ENCODE measurements at places on chromosomes 1 and 21. TPM values are rescaled to one million over a fixed set of nuclear protein-coding genes. Genes with fewer than 3 reads are reported as not detected.
A peak's percentile ranks its signal among the peaks of the same experiment; 100 is the strongest.

DNA sequence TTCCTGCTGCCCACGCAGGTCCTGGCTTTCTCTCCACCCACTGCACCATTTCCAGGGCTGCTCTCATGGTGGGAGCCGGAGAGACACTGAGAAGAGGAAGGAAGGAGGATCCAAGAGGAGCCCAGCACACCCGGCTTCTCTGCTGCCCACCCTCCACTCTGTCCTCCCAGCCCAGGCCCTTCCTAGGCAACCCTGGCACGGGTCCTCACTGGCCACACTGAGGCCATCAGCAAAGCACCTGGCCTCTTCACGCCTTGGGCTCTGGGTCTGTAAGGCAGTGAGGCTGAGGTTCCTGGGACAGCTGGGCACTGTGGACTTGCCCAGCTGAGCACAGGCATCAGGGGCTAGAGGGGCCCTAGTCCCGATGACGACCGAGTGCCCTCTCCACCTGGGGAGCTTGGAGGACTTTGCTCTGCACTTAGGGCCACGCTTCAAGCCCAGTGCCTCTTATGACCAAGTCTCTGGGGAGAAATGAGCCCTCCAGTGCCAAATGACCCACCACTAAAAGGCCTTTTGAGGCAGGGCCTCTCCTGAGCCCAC lies 43.1 kb downstream of the PDE9A start:
- no peaks in the 10 kb centered on the region for H3K27me3 ChIP-seq
- no peaks in the 10 kb centered on the region for H3K36me3 ChIP-seq
- H3K4me1 ChIP-seq = peaks cover 8% of the 10 kb centered on the region
- H3K4me3 ChIP-seq = no peak overlapping the region
- peak; percentile 13 for DNase-seq

GRCh38 chr1:41780916-41781315 lies 137.8 kb downstream of the HIVEP3 start:
- no peaks in the 10 kb centered on the region for H3K36me3 ChIP-seq
- H3K4me3 ChIP-seq = no peak overlapping the region
- no peak overlapping the region for H3K27ac ChIP-seq

DNA sequence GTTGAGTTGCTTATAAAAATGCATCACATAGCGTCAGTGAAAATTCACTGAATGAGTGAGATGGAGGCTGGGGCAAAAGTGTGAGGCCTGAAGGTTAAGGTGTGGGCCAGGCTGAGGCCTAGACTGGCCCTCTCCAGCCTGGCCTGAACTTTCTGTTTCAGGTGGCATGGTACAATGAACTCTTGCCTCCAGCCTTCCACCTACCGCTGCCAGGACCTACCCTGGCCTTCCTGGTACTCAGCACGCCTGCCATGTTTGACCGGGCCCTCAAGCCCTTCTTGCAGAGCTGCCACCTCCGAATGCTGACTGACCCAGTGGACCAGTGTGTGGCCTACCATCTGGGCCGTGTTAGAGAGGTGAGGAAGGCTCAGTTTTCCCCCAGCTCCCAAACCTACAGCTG lies 7.1 kb downstream of the MMACHC start:
- H3K4me1 ChIP-seq = peaks cover 16% of the 10 kb centered on the region
- no peak overlapping the region for H3K27ac ChIP-seq
- DNase-seq = no peak
- H3K36me3 ChIP-seq = peaks cover 32% of the 10 kb centered on the region

- no peaks in the 10 kb centered on the region for H3K27me3 ChIP-seq
- peak overlapping the region; percentile 90 for H3K27ac ChIP-seq
- H3K4me1 ChIP-seq = peaks cover 20% of the 10 kb centered on the region
- H3K36me3 ChIP-seq = no peaks in the 10 kb centered on the region
- H3K4me3 ChIP-seq = peak overlapping the region; percentile 100
Measured at GRCh38 chr1:61743716-61744580, 1.7 kb downstream of the PATJ start.

DNA sequence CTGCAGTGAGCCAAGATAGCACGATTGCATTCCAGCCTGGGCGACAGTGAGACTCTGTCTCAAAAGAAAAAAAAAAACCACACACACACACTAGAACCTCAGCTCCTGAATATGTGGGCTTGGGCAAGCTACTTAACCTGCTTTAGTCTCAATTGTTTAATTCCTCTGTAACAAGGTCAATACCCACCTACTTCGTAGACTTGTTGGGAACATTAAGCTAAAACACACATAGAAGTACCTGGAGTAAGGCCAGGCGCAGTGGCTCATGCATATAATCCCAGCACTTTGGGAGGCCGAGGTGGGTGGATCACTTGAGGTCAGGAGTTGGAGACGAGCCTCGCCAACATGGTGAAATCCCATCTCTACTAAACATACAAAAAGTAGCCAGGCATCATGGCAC lies 77.1 kb downstream of the CLSTN1 start:
- DNase-seq = no peak
- no peak overlapping the region for H3K4me3 ChIP-seq
- H3K4me1 ChIP-seq = no peaks in the 10 kb centered on the region
- H3K27ac ChIP-seq = no peak overlapping the region

DNA sequence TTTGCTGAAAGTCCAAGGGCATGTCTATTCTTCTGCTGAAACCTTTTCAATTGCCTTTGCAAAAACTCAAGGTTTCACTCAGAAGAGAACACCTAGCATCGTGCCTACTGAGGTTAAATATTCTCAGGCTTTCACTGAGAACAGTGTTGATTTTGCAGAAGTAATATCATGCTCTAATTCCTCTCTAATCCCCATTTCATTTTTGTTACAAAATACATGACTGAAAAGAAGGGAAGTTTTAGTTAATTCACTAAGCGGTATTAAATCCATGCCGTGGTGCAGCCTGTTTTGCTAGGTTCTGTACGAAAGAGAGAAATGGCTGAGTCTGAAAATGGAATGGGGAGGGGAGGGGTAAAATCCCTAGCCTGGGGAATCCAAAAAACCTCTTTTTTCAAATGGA lies 163.2 kb upstream of the CAMK1G start:
- no peaks in the 10 kb centered on the region for H3K36me3 ChIP-seq
- H3K4me1 ChIP-seq = no peaks in the 10 kb centered on the region
- DNase-seq = no peak
- no peaks in the 10 kb centered on the region for H3K27me3 ChIP-seq
- H3K4me3 ChIP-seq = no peak overlapping the region

DNA sequence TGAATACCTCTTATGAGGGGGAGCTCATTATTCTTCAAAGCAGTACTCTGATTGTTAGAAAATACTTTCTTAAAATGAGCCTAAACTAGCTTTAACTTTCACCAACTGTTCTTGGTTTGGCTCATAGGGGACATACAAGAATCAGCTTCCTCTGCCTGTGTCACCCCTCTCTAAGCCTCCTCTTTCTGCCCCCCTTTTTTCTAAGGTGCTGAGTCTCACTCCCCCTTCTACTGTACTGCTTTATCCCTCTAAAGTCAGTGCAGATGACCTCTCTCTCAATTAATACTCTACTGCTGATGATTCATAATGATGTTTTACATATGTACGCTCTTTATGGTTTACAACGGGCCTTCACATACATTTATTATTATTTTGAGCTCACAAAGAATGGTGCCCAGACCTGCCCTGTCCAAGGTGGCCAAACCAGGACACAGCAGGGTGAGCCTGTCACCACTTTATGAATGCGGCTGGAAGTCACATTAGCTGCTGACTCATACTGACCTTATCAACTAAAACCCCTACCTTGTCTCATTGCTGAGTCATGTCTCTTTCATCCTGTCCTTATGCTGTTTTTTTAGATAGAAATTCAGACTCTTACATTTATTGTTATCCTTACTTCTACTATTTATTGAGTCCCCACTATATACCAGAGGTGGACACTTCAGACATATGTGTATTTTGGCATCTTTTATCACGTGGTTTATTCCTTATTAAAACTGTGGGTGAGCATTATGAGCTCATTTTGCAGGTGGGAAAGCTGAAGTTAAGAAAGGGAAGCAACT lies 126.9 kb downstream of the RNF220 start:
- H3K36me3 ChIP-seq = no peaks in the 10 kb centered on the region
- H3K4me1 ChIP-seq = no peaks in the 10 kb centered on the region
- H3K4me3 ChIP-seq = no peak overlapping the region
- no peak for DNase-seq
- H3K27me3 ChIP-seq = no peaks in the 10 kb centered on the region

DNA sequence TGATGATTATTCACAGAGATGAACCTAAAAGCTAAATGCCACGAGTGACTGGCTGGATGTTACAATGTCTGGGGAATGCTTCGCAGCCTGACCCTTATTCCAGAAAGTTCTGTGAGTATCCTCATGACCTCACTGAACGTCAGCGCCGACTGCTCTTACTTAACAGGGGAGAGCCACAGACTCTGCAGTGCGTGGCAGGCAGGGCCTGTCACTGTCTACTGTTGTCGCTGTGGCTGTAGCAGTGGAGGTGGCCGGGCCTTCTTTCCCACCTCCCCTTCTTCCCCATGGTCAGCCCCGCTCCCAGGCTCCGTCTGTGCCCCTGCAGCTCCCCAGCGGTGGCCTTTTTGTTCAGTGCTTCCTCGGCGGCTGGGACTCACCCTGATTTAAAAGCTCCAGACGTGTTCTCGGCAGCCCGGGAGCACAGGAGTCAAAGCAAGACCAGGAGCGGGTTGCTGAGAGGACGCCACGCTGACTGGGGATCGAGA lies 52.2 kb upstream of the TARBP1 start:
- no peaks in the 10 kb centered on the region for H3K36me3 ChIP-seq
- peak overlapping the region; percentile 48 for H3K4me3 ChIP-seq
- no peaks in the 10 kb centered on the region for H3K27me3 ChIP-seq

DNA sequence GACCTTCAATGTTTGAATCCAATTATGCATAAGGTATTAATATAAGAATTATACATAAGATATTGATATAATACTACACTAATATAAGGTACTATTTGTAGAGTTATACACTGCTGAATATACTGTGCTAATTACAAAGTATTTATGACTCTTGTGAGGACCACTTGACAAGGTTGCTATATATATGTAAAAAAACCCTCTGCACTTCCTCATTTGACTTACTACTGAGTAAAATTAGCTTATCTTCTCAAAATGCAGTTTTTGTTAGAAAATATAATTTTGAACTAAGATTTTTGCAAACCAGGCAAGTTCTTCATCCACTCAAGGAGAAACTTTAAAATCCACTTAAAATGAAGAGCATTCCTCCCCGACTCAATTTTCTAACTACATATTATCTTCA lies 8.5 kb downstream of the SIKE1 start:
- H3K36me3 ChIP-seq = peaks cover 41% of the 10 kb centered on the region
- H3K4me1 ChIP-seq = no peaks in the 10 kb centered on the region
- no peak overlapping the region for H3K27ac ChIP-seq
- H3K4me3 ChIP-seq = no peak overlapping the region
- H3K27me3 ChIP-seq = no peaks in the 10 kb centered on the region

DNA sequence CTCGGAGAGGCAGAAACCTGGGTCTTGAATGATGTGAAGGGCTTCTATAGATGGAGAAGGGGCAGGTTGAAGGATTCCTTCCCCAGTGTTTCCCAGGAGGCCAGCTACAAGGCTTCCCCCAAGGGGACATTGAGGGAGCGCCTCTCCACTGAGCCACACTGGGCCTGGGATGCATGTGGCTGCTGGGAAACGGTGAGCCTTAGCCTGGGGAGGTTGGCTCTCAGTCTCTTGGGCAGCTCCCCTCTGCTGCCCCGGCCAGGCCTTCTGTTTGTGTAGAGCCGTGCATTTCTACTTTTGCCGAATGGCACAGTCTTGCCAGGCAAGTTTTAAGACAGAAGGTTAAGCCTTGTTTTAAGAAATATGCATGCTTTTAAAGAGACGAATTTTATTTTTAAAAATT lies 254.4 kb upstream of the POU3F1 start:
- H3K27me3 ChIP-seq = peaks cover 35% of the 10 kb centered on the region
- H3K4me3 ChIP-seq = no peak overlapping the region
- no peaks in the 10 kb centered on the region for H3K4me1 ChIP-seq
- no peak for DNase-seq
- no peaks in the 10 kb centered on the region for H3K36me3 ChIP-seq

- H3K27ac ChIP-seq = peak within 1 kb of the TSS; percentile 51
- DNase-seq = no peak
- no peaks in the 10 kb centered on the region for H3K36me3 ChIP-seq
- H3K4me3 ChIP-seq = no peak within 1 kb of the TSS
- H3K4me1 ChIP-seq = peaks cover 46% of the 10 kb centered on the region
Measured at GRCh38 chr1:206921772-206922265, at the start of gene FCMR. TSS of gene FCMR (minus strand) at chr1:206921941. CDS start at chr1:206921854, 87 bp downstream.

DNA sequence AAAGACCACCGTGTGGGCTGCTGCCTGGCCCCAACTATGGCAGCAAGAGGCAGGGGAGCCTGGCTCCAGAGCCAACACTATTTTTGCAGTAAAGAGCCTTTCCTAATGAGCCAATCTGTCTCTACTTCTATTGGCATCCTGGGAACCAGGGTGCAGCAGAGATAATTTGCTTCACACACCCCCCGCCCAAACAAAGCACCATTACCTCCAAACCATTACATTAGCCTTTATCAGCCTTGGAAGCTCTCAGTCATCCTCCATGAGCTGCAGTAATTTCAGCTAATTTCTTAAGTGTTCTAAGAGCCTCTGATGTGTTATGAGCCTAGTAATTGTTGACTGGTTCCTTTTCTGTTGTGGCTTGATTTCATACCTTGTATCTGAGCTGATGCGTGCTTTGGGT lies 21.6 kb downstream of the ARMH1 start:
- no peak overlapping the region for H3K4me3 ChIP-seq
- H3K27me3 ChIP-seq = no peaks in the 10 kb centered on the region
- no peaks in the 10 kb centered on the region for H3K4me1 ChIP-seq
- H3K27ac ChIP-seq = no peak overlapping the region
- DNase-seq = no peak

GRCh38 chr1:184691719-184692324 lies 62.8 kb downstream of the EDEM3 start:
- no peak overlapping the region for H3K27ac ChIP-seq
- H3K27me3 ChIP-seq = no peaks in the 10 kb centered on the region
- H3K36me3 ChIP-seq = peaks cover 50% of the 10 kb centered on the region
- DNase-seq = no peak

DNA sequence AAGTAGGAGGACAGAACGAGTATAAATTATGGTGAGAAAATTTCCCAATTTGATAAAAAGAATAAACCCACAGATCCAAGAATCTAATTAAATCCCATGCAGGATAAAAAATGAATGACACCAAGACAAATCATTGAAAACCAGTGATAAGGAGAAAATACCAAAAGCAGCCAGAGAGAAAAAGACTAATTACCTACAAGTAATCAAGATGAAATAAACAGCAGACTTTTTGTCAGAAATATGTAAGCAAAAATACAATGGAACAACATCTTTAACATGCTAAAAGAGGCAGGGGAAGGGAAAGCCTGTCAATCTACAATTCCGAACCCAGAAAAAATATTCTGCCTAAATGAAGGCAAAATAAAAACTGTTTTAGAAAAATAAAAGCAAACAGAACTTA lies 20.7 kb upstream of the CCN1 start:
- no peak overlapping the region for H3K4me3 ChIP-seq
- no peak overlapping the region for H3K27ac ChIP-seq
- peaks cover 5% of the 10 kb centered on the region for H3K4me1 ChIP-seq

DNA sequence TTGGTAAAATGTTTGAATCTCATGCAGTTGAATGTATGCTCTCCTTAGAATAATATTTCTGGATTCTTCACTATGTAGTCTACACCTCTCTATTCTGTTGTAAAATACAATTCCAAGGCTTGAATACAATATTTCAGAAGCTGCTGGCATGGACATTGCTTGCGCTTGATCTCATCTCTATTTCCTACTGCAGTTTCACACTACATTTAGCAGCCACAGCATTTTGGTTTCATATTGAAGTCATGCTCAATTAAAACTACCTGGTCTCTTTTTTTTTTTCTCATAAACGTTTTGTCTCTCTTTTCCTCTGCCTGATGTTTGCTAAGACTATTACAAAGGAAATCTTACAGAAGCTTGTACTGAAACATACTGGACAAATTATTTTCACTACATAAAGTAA lies 631.0 kb upstream of the TMPRSS15 start:
- DNase-seq = no peak
- no peaks in the 10 kb centered on the region for H3K4me1 ChIP-seq
- H3K36me3 ChIP-seq = no peaks in the 10 kb centered on the region
- H3K27me3 ChIP-seq = no peaks in the 10 kb centered on the region
- no peak overlapping the region for H3K27ac ChIP-seq
- no peak overlapping the region for H3K4me3 ChIP-seq

Gene ERVH48-1
- not detected for total RNA-seq

Gene PPM1J
- total RNA-seq = 10.5 TPM

Gene KRTCAP2
- total RNA-seq = 107 TPM

Gene KIF14
- not detected for total RNA-seq

All from heart left ventricle (tissue), 16 donors.